ENCODE measurements at places on chromosomes 16 and 17.
A peak's percentile ranks its signal among the peaks of the same experiment; 100 is the strongest.

- DNase-seq: no peak
Observed at GRCh38 chr17:82244413-82245133, 15.7 kb downstream of the SLC16A3 start.

DNA sequence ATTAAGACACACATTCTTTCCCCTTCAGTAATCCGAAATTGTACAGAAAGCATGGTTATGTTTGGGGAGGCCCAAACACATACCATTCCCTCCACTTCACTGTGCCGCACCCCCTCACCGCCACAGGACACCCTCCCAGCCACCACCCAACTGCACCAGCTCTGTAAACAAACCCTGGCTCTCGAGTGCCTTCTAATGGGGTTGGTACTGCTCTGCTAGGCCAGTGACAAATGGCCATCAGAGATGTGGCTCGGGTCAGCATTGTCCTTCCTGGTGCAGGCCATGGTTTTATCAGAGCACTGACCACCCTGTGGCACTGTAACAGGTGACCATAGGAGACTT, 24.0 kb upstream of the SREBF1 start:
- DNase-seq: no peak

DNA sequence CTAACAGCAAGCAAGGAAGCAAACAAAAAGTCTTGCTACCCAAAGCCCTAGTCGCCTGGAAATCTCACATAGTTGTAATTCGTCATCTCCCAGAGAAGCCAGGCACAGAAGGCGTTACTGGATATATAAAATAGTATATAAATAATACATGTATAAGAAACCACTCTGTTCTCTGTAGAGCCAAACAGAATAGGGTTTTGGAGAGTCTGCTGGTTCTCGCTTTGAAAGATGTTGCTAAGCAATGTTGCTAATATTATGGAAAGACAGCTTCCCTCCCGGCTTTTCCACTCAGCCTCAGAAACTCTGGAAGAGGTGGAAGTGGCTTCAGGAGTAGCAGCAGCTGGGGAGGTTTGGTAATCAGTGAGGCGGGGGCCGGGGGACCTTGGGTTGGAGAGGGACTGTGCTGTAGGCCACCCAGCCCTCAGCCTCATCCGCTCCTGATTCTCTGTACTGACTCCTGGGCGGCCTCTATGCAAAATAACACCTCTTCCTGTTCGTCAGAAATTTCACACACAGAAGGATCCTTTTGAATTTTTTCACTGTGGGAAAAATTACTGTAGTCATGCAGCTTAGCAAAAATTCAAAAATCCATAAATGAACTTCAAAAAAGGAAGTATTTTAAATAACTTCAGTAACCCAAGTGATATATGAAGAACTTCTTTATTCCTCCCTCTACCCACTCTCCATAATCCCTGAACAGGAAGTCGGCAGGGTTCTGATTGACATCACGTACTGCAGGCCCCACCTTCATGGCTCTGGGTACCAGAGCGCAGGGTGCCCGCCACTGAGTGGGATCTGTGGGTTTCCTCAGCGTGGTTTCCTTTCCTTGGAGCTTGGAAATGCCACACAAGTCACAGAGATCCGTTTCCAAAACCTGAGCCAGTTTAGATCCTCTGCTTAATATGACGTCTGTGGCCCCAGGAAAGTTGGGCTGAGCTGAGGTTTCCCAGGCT, 51.4 kb downstream of the RAP1GAP2 start:
- DNase-seq: no peak

DNA sequence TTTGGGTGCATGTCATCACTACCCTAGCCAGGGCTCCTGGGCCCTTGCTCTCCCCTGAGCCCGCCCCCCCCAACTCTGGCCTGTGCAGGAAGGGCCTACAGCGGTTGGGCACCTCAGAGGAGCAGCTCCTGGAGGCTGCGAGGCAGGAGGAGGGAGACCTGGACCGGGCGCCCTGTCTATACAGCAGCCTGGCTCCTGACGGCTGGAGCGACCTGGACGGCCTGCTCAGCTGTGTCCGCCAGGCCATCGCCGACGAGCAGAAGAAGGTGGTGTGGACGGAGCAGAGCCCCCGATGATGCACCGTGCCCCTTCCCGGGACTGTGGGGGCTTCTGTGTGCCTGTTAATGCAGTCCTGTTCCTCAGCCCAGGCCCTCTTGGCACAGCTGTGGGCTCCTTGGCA, 12.1 kb downstream of the SGSH start:
- no peak for DNase-seq

DNA sequence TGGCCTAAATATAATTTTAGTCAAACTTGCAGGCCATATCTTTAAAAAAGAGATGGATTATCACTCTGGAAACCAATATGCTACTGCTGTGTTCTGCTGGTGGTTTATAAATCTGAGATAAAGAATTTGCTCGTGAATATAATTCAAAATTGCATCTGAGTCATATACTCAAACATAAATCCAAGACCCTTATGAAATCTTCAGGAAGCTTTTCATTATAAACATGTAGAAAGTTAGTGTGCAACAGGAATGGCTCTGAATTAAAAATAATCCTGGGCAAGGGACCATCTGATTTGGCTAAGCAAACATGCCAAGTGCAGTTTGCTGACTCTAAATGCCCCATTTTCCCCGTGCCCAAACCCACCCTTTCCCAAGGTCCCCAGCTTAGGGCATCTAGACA, 57.3 kb downstream of the TEX2 start:
- no peak for DNase-seq

GRCh38 chr17:79996291-79996690, 39.4 kb downstream of the TBC1D16 start:
- DNase-seq: no peak

DNA sequence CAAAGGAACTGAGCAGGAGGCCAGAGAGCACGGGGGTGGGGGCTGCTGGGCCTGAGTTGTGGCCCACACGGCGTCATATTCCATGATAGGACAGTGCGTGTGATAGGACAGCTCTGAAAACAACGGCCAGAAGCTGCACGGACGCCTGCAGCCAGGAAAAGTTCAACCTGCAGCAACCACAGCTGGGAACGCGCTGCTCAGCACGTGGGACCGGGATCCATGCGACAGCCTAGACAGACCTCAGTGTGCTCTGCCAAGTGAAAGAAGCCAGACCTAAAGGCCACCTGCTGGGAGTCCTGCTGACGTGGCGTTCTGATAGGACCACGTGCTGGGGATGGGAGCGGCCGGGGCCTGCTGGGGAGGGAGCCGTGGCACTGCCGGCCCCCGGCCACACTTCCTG, 21.6 kb downstream of the CTU2 start:
- DNase-seq: no peak

DNA sequence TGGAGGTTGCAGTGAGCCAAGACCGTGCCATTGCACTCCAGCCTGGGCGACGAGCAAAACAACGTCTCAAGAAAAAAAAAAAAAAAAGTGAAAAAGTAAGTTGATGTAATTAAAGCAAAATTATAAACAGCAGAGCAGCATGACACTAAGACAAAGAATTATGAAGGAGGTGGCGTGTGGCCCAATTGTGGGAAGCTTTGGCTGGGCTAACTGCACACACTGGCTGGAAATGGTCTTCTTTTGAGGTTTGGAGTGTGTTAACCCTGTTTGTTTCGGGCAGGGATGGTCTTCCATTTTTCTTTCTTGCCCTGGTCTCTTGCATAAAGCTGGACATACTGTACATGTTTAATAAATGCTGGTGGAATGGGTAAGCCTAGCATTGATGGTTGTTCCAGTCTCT, 54.8 kb downstream of the RAP1GAP2 start:
- DNase-seq: no peak

- no peak for DNase-seq
Observed at GRCh38 chr17:71870546-71870862, 250.3 kb upstream of the SOX9 start.

- peak; percentile 31 for DNase-seq
Observed at GRCh38 chr16:381789-382717, at the start of gene PGAP6. TSS of gene PGAP6 (minus strand) at chr16:381978. CDS start at chr16:381821, 157 bp downstream.

GRCh38 chr16:84703681-84704080, 3.9 kb downstream of the USP10 start:
- no peak for DNase-seq

- no peak for DNase-seq
Observed at GRCh38 chr17:82927311-82927660, 87.5 kb upstream of the ZNF750 start.

- no peak for DNase-seq
Observed at GRCh38 chr16:27681681-27682080, 131.7 kb downstream of the KATNIP start.

- no peak for DNase-seq
Observed at GRCh38 chr16:13631213-13631767, 288.7 kb upstream of the ERCC4 start.

DNA sequence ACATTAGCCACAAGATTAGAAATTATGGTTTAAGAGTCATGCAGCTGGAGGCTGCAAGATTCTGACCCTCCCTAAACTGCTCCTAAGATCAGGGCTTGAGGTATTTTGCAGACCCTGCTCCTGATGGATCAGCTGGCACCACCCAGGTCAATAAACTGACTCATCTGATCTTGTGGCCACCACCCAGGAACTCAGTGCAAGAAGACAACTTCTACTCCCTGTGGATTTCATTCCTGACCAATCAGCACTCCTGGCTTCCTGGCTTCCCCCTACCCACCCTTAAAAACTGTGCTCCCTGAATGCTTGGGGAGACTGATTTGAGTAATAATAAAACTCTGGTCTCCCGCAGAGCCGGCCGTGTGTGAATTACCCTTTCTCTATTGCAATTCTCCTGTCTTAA, 25.0 kb upstream of the MILR1 start:
- no peak for DNase-seq

DNA sequence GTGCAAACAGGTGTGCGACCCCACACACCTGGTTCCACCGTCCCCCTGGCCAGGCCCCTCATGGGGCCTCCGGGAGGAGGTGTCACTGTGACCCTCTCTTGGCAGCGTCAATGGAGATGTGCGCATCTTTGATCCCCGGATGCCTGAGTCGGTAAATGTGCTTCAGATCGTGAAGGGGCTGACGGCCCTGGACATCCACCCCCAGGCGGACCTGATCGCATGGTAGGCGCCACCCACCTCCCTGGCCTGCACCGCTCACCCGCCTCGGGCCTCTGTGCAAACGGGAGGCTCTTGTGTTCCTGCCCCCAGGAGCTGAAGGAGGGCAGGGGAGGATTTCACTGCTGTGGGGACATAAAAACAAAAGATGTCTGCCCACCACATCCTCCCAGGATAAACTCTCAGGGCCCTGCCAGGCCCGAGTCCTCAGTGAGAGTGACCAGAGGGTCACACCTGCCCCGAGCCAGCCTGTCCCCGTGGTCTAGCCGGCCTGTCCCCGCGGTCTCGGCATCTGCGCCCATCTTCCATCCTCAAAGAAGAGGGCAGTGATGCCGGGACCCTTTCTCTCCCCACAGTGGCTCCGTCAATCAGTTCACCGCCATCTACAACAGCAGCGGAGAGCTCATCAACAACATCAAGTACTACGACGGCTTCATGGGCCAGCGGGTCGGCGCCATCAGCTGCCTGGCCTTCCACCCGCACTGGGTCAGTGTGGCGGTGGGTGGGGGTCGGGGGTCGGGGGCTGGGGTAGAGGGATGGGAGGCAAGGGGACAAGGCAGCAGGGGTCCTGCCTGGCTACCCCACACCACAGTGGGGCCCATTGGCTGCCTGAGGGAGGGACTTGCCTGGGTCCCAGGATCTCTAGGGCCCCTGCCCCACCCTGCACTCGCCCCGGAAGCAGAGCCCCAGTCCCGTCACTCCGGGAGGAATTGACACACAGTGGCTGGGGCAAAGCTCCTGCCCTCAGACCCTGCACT, 29.0 kb upstream of the CHMP6 start:
- no peak for DNase-seq

GRCh38 chr16:22765479-22765878, 48.5 kb upstream of the HS3ST2 start:
- no peak for DNase-seq

DNA sequence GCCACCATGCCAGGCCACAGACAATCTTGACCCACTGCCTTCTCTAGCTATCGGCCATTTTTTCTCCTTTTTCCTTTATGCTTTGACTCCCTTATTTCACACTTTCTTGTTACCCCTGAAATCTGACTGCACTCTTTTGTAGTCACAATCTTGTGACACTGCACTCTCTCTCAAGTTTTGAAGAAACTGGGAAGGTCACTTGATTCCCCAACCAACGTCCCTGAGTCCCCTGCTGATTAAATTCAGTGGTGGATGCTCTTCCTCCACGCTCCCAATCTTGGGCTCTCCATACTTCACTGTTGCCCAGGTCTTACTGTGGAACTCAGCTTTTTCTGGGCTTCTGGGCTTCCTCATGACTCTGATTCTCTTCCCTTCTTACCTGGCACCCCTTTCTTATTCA, 33.9 kb downstream of the PECAM1 start:
- no peak for DNase-seq

- no peak for DNase-seq
Observed at GRCh38 chr17:65684631-65685030, 123.2 kb upstream of the AXIN2 start.

DNA sequence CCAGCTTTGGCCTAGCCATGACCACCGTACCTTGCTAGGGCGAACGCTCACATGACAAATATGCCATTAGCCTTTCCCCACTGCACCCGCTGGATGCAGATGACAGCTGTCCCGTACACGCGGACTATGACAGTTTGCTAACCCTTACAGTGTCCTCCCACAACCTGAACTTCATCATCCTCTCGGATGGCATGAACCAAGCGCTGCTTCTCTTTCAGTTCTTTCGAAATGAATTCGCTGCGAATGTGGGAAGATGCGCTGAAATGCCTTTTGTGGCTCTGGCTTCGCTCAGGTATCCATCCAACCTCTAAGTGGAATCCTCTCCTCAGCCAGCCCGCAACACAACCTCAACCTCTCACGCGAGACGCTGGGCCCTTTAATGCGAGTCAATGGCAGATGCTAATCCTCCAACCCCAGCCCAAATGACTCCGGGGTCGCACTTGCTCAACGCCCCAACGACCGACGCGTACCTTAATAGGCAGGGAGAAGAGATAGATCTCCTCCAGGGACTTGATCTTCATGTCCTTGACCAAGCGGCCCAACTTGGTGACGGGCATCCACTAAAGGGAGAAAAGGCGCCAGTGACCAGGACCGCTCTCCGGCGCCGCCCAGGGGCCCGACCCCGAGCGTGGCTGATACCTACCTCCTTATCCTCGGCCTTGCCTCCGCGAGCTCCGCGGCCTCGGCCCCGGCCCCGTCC, 670 bp downstream of the RPS2 start:
- no peak for DNase-seq

DNA sequence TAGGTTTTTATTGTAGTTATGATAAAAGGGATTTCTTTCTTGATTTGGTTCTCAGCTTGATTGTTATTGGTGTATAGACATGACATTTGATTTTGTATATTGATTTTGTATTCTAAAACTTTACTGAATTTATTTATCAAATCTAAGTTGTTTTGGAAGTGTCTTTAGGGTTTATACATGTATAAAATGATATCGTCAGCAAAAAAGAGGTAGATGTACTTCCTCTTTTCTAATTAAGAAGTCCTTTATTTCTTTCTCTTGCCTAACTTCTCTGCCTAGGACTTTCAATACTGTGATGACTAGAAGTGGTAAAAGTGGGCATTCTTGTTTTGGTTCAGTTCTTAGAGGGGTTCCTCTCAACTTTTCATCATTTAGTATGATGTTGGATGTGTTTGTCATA, 487.3 kb upstream of the KIF2B start:
- DNase-seq: no peak
